ENCODE measurements at places on chromosomes 11 and 22.

GRCh38 chr11:48109046-48109666, 107.5 kb upstream of the OR4B1 start:
- no peak for DNase-seq

- no peak for DNase-seq
Measured at GRCh38 chr11:74019860-74020259, 11.0 kb upstream of the UCP3 start.

GRCh38 chr11:69540118-69541000, 58.9 kb downstream of the LINC01488 start:
- no peak for DNase-seq

DNA sequence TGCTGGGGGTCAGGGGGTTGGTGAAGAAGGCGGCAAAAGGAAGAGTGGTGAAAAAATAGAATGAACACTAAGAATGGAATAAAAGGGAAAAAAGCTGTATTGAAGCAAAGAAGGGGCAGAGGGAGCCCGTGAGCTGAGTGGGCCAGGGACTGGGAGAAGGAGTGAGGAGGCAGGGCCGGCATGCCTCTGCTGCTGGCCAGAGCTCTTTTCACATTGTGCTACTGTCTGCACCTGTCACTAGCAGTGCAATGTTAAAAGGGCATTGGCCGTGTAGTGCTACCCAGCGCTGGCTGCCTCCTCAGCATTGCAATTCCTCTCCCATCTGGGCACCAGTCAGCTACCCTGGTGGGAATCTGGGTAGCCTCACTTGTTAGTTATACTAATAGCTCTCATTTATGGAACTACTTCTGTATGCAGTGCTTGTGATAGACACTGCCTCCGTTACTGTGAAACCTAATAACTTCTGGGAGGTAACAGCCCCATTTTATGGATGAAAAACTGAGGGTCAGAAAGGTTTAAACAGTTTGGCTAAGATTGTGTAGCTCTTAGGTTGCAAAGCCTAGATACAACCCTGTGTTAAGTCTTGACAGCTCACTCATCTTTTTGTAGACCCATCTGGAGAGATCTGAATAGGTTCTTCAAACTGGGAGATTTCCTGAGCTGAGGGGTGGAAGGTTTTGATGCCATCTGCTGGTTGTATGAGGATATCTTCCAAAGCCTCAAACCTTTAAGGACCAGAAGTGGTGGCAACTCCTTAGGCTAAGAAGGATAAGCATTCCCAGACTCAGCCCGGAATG, 8.5 kb downstream of the YPEL4 start:
- DNase-seq, result no peak

DNA sequence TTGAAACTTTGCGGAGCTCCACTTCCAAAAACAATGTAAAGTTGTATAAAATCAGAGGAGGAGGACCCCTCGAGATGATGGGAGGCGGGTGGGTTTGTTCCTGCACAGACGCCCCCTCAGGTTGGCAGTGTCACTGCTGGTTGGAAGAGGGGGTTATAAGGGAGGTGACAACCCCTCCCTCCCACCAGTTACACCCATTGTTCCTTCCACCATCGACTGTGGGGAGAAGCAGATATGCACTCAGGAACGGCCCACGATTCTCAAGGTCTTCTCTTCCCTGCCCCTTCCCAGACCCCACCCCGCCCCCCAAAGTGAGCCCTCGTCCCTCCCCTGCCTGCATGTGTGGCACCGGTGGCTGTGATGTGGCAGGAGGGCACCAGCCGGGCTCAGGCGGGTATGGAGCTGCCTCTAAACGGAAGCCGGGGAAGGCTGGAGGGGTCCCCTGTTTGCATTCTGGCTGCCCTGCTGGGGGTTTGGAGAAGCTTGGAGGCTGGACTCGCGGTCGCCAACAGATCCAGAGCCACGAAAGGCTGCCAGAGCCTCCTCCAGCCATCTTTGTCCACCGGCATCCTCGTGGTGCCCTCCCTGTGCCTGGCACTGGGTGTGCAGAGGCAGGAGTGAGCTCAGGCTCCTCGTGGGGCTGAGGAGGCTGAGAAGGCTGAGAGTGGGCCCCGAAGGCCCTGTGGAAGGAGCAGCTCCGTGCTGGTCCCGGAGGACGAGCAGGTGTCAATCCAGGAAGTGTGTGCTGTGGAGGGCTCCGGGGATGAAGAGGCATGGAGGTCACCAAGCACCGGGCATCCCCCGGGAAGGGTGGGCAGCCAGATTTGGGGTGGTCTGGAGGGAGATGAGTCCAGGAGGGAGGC, 778 bp downstream of the KDELR3 start:
- no peak for DNase-seq

DNA sequence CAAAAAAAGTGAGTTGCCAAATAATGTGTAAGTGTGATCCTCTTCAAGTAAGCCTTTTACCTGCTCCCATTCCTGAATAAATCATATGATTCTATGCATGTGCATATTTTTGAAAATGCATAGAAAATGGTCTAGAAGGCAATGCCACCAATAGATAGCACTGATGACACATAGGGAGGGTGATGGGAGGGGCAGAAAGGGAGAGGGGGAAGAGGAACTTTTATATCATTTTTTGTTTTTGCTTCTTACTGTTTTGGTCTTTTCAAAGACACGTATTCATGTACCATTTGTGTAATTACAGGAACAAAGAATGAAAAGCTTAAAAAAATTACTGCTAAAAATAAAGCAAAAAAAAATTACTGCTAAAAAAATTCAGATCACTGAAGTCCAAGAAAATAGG, 60.8 kb downstream of the C11orf58 start:
- no peak for DNase-seq

DNA sequence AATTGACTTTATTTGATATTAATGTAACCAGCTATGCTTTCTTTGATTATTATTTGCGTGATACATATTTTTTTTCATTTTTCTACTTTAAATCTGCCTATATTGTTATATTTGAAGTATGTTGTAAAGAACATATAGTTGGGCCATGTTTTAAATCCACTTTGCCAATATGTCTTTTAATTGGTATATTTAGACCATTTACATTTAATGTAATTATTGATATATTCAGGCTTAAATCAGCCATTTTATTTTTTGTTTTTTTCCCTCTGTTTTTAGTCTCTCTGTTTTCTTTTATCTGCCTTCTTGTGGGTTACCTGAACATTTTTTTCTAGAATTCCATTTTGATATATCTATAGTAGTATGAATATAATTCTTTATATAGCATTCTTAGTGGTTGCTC, 55.9 kb downstream of the ADAMTS15 start:
- no peak for DNase-seq

GRCh38 chr11:44036811-44037657, 10.7 kb upstream of the ACCSL start:
- peak; percentile 12 for DNase-seq

GRCh38 chr11:112596324-112596723, 335.7 kb upstream of the PLET1 start:
- no peak for DNase-seq

- no peak for DNase-seq
Measured at GRCh38 chr11:130310622-130311021, 4.1 kb downstream of the ZBTB44 start.

- no peak for DNase-seq
Measured at GRCh38 chr11:60504219-60504905, 10.8 kb upstream of the MS4A13 start.

- DNase-seq, result no peak
Measured at GRCh38 chr11:126781942-126782341, 218.6 kb downstream of the KIRREL3 start.

- DNase-seq, result peak; percentile 6
Measured at GRCh38 chr11:115471367-115471766, 32.8 kb downstream of the CADM1 start.

- DNase-seq, result no peak
Measured at GRCh38 chr11:12606597-12606996, 67.6 kb upstream of the TEAD1 start.

DNA sequence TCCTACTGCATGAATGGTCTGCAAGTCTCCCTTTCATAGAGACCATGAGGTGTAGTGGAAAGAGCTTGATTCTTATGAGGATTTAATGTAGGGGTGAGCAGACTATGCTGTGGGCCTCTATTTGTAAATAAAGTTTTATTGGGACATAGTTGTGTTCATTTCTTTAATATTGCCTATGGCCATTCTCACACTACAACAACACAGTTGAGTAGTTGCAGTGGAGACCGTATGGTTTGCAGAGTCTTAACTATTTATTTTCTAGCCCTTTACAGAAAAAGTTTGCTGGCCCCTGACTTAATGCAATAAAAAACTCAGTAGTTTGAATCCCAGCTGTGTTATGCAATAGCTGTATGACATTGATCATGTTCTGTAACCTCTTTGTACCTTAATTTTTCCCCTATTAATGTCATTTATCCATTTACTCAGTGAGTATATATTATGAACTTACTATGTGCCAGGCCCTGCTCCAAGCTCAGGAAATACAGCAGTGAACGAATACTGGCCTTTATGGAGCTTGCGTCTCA, 106.3 kb downstream of the ATXN10 start:
- no peak for DNase-seq

DNA sequence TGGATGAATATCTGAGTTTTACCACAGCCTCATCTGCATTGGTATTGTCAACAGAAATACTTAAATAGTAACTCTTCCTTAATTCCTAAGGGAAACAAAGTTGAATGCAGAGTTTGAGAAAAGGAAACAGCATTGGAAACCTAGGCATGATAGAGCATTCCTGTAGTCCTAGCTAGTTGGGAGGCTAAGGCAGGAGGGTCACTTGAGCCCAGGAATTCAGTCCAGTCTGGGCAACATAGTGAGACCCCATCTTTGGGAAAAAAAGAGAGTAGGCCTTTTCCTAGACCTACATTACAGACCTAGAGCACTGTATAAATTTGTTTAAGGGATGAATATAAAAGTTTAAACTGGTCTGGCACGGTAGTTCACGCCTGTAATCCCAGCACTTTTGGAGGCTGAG, 13.4 kb downstream of the PAFAH1B2 start:
- no peak for DNase-seq

- no peak for DNase-seq
Measured at GRCh38 chr11:114606003-114606801, 10.6 kb upstream of the NXPE4 start.

- no peak for DNase-seq
Measured at GRCh38 chr11:78248903-78249302, 60.2 kb downstream of the USP35 start.

DNA sequence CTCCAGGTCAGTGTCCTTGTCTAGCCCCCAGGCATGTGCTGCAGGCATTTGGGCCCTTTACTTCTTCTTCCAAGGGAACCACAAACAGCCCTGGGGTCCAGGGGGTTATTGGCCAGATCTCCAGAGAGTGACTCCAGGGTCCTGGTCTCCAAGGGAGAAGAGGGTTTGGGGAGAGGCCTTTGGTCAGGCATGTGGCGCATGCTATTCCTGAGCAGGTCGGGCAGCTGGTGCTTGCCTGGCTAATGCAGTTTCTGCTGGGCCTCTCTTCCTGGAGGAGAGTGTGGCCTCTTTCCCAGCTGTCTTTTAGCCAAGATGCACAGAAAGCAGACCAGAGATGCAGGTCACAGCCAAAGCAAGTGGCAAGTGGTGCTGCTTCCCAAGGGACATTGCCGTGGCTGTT, 3.8 kb upstream of the RFPL2 start:
- no peak for DNase-seq

DNA sequence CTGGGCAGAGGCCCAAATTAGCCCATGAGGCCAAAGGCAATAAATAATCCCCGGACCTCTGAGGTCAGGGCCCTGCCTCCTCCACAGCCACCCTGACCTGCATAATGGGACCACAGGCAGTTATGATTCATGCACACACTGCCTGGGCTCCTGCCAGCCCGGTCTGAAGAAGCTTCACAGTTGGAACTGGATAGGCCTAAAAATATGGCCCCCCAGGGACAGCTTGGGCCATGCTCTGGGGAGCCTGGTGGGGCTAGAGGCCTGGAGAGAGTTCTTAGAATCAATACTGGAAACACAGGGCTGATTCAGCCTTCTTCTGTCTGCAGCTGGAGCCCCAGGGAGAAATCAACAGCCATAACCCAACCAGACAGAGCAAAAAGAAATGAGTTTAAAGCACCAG, 112.8 kb upstream of the CADM1 start:
- no peak for DNase-seq

GRCh38 chr11:7501894-7502293, 11.9 kb upstream of the PPFIBP2 start:
- no peak for DNase-seq

DNA sequence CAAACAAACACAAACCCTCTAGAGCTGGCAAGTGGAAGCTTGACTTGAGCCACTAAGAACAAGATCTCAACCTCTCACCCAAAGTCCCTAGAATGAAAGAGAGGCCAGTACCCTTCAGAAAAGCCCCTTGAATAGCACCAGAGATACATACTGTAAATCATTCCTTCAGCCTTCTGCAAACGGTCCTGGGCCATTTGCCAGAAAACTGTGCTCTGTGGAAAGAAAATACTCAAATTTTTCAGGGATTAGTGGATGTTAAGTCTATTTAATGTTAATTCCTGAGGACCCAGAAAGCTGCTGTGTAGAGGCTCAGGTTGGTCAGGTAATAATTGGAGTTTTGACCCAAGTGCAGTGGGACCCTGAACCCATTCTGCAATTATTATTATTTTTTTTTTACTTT, 16.9 kb downstream of the SERPINH1 start:
- DNase-seq, result no peak

DNA sequence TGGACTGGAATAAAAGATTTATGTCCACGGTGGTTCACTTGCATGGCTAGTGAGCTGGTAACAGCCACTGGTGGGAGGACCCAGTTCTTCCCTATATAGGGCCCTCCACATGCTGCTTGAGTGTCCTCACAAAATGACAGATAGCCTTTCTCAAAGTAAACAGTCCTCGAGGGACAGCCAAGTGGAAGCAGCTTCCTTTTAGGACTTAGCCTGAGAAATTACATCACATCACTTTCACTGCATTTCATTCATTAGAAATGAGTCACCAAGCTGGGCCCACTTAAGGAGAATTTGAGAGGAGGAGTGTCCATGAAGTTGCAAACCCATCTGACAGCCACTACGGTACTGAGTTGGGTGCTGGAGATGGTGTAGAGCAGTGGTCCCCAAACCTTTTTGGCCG, 7.0 kb downstream of the ISX start:
- no peak for DNase-seq

- no peak for DNase-seq
Measured at GRCh38 chr11:69343401-69344321, 49.7 kb downstream of the MYEOV start.

- no peak for DNase-seq
Measured at GRCh38 chr11:30258679-30259078, 27.9 kb downstream of the FSHB start.

- no peak for DNase-seq
Measured at GRCh38 chr11:96340555-96340885, 2.5 kb downstream of the MAML2 start.

DNA sequence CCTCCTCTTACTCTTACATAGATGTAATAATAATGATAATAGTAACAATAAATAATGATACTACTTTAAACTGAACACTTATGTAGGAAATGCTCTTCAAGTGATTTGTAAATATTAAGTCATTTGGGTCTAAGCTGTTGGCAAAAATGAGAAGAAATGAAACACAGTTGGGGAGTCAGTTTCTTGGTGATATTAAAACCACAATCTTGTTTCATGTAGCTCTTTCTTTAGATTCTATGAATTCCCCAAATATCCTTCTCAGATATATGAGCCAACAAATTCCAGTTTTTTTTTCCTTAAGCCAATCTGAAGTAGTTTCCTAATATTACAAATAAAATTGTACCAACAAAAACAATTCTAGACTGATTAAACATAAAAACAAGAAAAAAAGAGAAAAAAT, 1115.6 kb upstream of the CNTN5 start:
- no peak for DNase-seq

Measured in GM06990 (cell line).